SJSA1 (cell line): ENCODE measurements at places on chromosomes 1 and 21. TPM values are rescaled to one million over a fixed set of nuclear protein-coding genes. Genes with fewer than 3 reads are reported as not detected.

GRCh38 chr1:51506537-51506936, 12.5 kb downstream of the EPS15 start:
- no peak for DNase-seq

The MAP1LC3C gene
- total RNA-seq, result not detected in 2 replicates

DNA sequence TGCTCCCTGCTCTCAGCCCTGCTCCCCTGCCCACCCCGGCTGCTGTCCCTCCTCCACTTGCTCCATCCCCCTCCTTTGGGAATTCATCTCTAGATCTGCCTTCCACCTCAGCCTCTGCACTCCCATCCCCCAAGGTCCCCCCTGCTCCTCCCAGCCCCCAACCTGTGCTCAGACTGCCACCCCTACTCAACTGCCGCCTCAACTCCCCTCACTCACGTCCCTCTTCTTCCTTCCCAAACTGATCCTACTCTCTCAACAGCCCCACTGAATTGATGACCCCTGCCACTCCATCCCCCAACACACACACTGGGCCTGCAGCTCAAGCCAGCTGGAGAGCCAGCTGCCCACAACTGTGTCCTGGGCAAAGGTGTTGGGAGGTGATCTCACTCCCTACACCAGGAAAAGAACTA, 15.8 kb upstream of the ETV3L start:
- peak; percentile 31 for DNase-seq

- no peak for DNase-seq
Measured at GRCh38 chr1:42551180-42551579, 88.1 kb downstream of the CCDC30 start.

GRCh38 chr21:31332525-31332924, 11.5 kb downstream of the TIAM1 start:
- no peak for DNase-seq

DNA sequence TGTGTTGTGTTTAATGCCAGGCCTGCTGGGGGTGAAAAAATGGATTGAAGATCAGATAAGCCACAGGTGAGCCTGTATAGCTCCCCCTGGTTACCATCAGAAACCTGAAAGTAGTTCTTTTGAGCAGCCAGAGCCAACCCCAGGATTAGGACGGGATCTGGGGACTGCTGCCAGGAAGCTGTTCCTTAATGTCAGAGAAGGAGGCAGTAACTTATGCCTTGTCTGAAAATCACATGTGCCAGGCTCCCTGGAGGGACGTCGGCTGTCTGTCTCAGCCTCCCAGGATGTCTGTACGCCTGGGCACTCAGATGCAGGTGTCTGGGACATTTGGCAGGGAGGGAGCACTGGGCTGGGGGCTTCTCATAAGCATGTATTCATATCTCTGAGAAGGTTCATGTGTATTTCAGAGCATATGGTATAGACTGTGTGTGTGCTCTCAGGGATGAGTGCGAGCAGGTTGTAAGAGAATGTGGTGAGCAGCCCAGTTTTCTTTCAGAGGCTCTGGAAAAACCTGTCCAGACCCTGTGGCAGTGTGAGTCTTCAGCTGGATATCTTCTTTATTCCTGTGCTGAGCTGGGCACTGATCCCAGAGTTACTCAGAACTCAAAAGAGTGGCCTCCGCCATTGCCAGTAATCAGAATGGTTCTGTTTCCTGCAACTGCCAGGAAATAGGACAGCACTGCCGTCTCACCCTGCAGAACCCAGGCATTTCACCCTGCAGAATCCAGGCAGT, 2.8 kb downstream of the FAM43B start:
- DNase-seq, result no peak

GRCh38 chr1:31306278-31306677, 9.4 kb downstream of the ZCCHC17 start:
- peak; percentile 67 for DNase-seq

The OVAAL gene
- not detected in 2 replicates for total RNA-seq

DNA sequence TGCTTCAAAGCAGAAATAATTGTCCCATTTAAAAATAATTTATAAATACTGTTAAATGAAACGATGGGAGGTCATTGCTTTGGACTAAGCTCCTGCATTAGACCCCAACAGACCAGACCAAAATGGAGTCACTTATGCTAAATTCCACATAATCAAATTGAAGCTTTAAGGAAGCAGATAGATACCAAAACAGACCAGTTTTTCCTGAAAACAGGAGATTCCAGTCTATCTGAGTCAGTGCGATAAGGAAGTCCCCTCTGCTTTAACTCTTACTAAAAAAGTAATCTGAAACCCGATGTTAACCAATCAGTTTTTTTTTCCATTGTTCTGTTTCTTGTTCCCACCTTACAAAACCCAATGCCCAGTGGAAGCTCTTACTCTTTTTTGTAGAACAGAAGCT, 16.2 kb upstream of the DNASE2B start:
- DNase-seq, result no peak

The CLCA2 gene
- total RNA-seq, result not detected in 2 replicates

GRCh38 chr1:179124873-179125272, 43.0 kb downstream of the TOR3A start:
- no peak for DNase-seq

The ATP1A2 gene
- 1.2 TPM in 1 of 2 replicates, not detected in the other for total RNA-seq
